ENCODE measurements at places on chromosomes 1 and 21. TPM values are rescaled to one million over a fixed set of nuclear protein-coding genes. Genes with fewer than 3 reads are reported as not detected.

- H3K27me3 ChIP-seq = no peaks in the 10 kb centered on the region
- H3K36me3 ChIP-seq = no peaks in the 10 kb centered on the region
- no peak overlapping the region for H3K27ac ChIP-seq
Observed at GRCh38 chr1:47793563-47793962, 203.6 kb downstream of the TRABD2B start.

GRCh38 chr1:26538480-26539412 lies 9.2 kb downstream of the RPS6KA1 start:
- peaks cover 20% of the 10 kb centered on the region for H3K36me3 ChIP-seq
- no peak overlapping the region for H3K4me3 ChIP-seq
- H3K27me3 ChIP-seq = no peaks in the 10 kb centered on the region
- peak overlapping the region; percentile 64 for H3K27ac ChIP-seq
- no peak for DNase-seq
- H3K4me1 ChIP-seq = peaks cover 61% of the 10 kb centered on the region

GRCh38 chr1:206496131-206496793 lies 11.1 kb upstream of the RASSF5 start:
- peaks cover 8% of the 10 kb centered on the region for H3K4me1 ChIP-seq
- no peak overlapping the region for H3K4me3 ChIP-seq
- H3K36me3 ChIP-seq = peaks cover 63% of the 10 kb centered on the region
- peak overlapping the region; percentile 30 for H3K27ac ChIP-seq
- no peaks in the 10 kb centered on the region for H3K27me3 ChIP-seq

- DNase-seq = no peak
- H3K4me1 ChIP-seq = no peaks in the 10 kb centered on the region
- H3K27me3 ChIP-seq = no peaks in the 10 kb centered on the region
- no peaks in the 10 kb centered on the region for H3K36me3 ChIP-seq
Observed at GRCh38 chr1:170470121-170470520, 61.8 kb upstream of the GORAB start.

DNA sequence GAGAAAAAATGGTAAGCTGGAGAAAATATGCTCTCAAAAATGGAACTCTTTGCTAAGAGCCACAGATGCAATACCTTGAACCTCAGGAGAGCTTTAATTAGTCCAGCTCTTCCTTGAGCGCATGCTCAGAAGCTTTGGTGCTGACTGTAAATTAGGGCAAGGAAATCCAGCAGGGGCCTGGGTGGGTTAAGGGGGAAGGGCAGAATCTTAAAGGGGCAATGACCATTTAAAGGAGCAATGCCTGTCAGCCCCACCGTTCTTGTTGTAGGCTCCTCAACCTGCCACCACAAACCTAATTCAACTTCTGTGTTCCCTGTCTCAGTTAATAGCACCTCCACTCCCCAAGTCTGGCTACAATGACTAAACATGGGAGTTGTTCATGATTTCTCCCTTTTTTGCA lies 6.8 kb upstream of the SLC22A15 start:
- H3K27me3 ChIP-seq = peaks cover 36% of the 10 kb centered on the region
- H3K4me3 ChIP-seq = no peak overlapping the region
- H3K27ac ChIP-seq = no peak overlapping the region
- no peaks in the 10 kb centered on the region for H3K4me1 ChIP-seq
- H3K36me3 ChIP-seq = no peaks in the 10 kb centered on the region

- no peaks in the 10 kb centered on the region for H3K27me3 ChIP-seq
- DNase-seq = no peak
- H3K4me3 ChIP-seq = no peak overlapping the region
- H3K36me3 ChIP-seq = no peaks in the 10 kb centered on the region
- no peak overlapping the region for H3K27ac ChIP-seq
Observed at GRCh38 chr1:235060607-235061470, 67.8 kb downstream of the TOMM20 start.

- H3K36me3 ChIP-seq = peaks cover 22% of the 10 kb centered on the region
- peak overlapping the region; percentile 96 for H3K4me3 ChIP-seq
- H3K4me1 ChIP-seq = peaks cover 23% of the 10 kb centered on the region
- no peak for DNase-seq
Observed at GRCh38 chr1:227734546-227734855, 601 bp downstream of the JMJD4 start.

GRCh38 chr1:197955486-197956394 lies 38.6 kb downstream of the LHX9 start:
- H3K36me3 ChIP-seq = peaks cover 22% of the 10 kb centered on the region
- no peaks in the 10 kb centered on the region for H3K27me3 ChIP-seq
- no peak overlapping the region for H3K4me3 ChIP-seq
- no peak for DNase-seq
- no peak overlapping the region for H3K27ac ChIP-seq

- peaks cover 1% of the 10 kb centered on the region for H3K27me3 ChIP-seq
- no peak overlapping the region for H3K27ac ChIP-seq
- DNase-seq = no peak
- H3K4me1 ChIP-seq = no peaks in the 10 kb centered on the region
- no peak overlapping the region for H3K4me3 ChIP-seq
Observed at GRCh38 chr1:219340796-219341195, 167.1 kb downstream of the LYPLAL1 start.

GRCh38 chr1:184486761-184487445 lies 100.1 kb downstream of the C1orf21 start:
- H3K27me3 ChIP-seq = peaks cover 10% of the 10 kb centered on the region
- H3K27ac ChIP-seq = no peak overlapping the region
- no peak for DNase-seq
- H3K4me3 ChIP-seq = no peak overlapping the region

DNA sequence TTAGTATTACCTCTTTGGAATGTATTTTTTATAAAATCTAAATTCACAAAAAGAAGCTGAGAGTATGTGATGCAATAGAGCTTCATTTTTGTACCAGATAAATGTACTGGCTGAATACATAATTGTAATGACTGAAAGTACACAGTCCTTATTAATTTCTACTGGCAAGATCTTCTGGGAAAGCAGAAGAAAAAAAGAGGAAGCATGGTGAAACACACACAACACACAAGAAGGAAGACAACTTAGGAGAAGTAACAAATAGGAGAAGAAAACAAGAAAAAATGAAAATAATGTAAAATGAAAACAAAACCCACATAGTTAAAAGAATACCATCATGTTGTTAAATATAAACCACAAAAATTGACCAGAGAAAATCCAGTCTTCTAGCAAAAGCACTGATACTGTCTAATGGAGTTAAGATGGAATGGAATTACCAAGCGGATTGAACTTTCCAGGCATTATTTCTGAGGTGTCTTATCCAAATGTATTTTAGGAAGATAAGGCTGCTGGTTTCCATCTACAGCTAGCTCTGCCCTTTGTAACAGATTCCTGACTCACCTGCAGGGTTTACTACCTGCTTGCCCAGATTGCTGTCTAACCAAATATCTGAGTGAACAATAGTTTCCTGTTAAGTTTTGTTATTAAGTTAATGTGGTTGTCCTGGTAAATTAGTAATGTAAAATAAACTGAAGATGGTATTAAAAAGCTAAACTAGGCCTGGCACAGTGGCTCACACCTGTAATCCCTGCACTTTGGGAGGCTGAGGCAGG lies 4.5 kb upstream of the COP1 start:
- DNase-seq = no peak
- peaks cover 4% of the 10 kb centered on the region for H3K36me3 ChIP-seq
- peaks cover 3% of the 10 kb centered on the region for H3K4me1 ChIP-seq
- H3K4me3 ChIP-seq = no peak overlapping the region
- no peak overlapping the region for H3K27ac ChIP-seq

DNA sequence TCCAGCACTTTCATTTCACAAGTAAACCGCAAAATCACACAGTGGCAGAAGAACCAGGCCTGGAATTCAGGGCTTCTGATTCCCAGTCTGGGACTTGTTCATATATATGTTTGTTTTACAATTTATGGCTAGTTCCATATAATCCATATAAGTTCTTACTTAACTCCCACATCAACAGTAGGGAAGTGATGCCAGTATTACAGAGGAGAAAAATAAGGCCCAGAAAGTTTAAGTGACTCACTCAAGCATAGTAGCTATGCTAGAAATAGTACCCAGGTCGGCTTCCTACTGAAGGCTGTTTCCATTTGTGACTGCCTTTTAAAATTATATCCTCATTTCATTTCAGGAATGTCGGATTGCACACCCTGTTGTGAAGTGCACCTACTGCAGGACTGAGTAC lies 1.4 kb downstream of the FAM76A start:
- peaks cover 22% of the 10 kb centered on the region for H3K36me3 ChIP-seq
- no peaks in the 10 kb centered on the region for H3K27me3 ChIP-seq
- H3K4me1 ChIP-seq = peaks cover 14% of the 10 kb centered on the region
- no peak for DNase-seq

- peaks cover 9% of the 10 kb centered on the region for H3K27me3 ChIP-seq
- H3K4me1 ChIP-seq = no peaks in the 10 kb centered on the region
- no peak overlapping the region for H3K27ac ChIP-seq
- DNase-seq = no peak
- H3K36me3 ChIP-seq = no peaks in the 10 kb centered on the region
Observed at GRCh38 chr1:162113419-162113818, 43.9 kb downstream of the NOS1AP start.

DNA sequence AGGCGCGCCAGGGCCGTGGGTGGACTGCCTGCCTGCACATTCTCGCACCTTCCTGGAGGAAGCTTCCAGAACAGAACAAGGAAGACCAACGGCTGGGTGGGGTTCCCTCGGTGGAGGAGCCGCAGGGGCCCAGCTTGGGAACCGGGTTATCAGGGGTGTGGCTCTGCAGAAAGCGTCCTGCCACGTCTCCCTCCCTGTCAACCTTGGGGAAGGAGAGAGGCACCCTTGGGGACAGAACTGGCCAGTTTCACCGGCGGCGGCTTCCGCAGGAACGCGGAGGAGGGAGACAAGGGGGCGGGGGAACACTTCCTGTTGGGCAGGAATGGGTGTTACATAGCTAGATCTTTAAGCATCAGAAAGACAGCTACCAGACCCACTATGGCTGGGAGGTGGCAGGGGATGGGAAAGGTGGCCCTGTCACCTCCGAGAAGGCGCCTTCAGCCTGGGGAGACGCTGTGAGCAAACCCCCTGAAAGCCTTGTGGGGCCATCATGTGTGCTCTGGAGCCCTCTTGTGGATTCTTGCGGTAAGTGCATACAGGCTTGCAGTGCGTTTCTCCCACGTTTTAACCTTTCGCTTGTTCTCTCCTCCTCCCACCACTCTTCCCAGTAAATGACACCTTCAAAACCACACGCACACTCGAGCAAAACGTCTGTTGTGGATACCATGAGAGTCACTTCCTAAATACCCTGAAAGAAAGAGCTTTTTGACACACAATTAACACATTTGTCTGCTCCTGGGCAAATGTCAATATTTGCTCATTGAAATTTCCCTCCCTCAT lies 3.8 kb upstream of the PLEKHA6 start:
- peak overlapping the region; percentile 71 for H3K4me3 ChIP-seq
- peaks cover 48% of the 10 kb centered on the region for H3K4me1 ChIP-seq
- H3K27me3 ChIP-seq = peaks cover 3% of the 10 kb centered on the region
- H3K36me3 ChIP-seq = no peaks in the 10 kb centered on the region

DNA sequence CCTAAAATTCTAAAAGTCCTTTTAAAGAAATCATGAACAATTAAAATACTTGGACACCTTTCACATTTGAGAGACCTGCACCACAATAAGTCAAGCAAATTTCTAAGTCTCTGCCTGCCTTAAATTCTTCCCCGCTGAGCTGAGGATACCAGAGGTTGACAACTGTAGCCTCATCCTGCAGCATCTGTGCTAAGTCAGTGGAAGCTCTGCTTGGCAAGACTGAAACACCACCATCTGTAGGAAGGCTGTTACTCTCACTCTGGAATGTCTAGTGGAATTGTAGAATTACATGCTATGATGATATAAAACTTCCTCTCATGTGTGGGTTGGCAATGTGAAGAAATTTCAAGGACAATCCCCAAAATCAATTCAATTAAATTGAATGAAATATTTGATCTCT lies 1756.5 kb downstream of the NCAM2 start:
- no peak overlapping the region for H3K27ac ChIP-seq
- H3K4me1 ChIP-seq = no peaks in the 10 kb centered on the region
- no peak for DNase-seq
- no peak overlapping the region for H3K4me3 ChIP-seq

GRCh38 chr1:18681423-18681835 lies 50.8 kb downstream of the PAX7 start:
- H3K27me3 ChIP-seq = peaks cover 2% of the 10 kb centered on the region
- no peak overlapping the region for H3K4me3 ChIP-seq
- no peak for DNase-seq
- peaks cover 1% of the 10 kb centered on the region for H3K4me1 ChIP-seq

DNA sequence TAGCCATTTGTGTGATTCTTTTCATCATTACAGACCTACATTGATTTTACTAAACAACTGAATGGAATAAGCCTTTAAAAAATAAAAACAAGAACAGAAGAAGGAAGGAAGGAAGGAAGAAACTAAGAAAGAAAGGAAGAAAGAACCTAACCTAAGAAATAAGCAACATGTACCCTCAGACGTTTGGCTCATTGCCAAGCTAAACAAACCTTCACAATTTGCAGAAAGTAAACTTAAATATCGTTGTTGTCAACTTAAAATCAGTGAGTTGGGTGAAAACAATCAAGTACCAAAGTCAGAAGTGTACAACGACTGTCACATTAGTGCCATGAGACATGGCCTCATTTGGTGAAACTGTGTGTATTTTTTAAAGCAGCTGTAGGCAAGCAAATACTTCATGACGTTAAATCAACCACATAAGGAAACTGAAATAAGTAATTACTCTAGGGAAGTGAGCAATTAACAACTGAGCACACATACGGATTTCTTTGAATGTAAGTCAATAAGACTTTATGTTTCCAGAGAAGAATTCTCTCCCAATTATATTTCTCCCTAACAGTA lies 313.1 kb upstream of the TMPRSS15 start:
- H3K27ac ChIP-seq = no peak overlapping the region
- no peaks in the 10 kb centered on the region for H3K36me3 ChIP-seq

GRCh38 chr21:31310750-31311149 lies 33.3 kb downstream of the TIAM1 start:
- H3K4me3 ChIP-seq = no peak overlapping the region
- H3K4me1 ChIP-seq = no peaks in the 10 kb centered on the region
- no peaks in the 10 kb centered on the region for H3K36me3 ChIP-seq

GRCh38 chr1:226751214-226751613 lies 12.1 kb upstream of the ITPKB start:
- DNase-seq = no peak
- H3K36me3 ChIP-seq = no peaks in the 10 kb centered on the region
- peaks cover 2% of the 10 kb centered on the region for H3K27me3 ChIP-seq
- H3K4me1 ChIP-seq = peaks cover 16% of the 10 kb centered on the region
- no peak overlapping the region for H3K4me3 ChIP-seq

Gene RNU1-2
- 2,369 TPM for total RNA-seq

Gene FGR
- total RNA-seq = 0.07 TPM

Gene NBPF3
- 4.3 TPM for total RNA-seq

Gene WNT3A
- not detected for total RNA-seq

Gene CNST
- total RNA-seq = 21.6 TPM

Gene ELAPOR1
- total RNA-seq = 19.7 TPM

Gene OR2M2
- not detected for total RNA-seq

Gene GRIK1
- total RNA-seq = not detected

Data from activated T-helper 2 cell treated with anti-CD3 and anti-CD28 coated beads, Interferon-gamma antibody, Interleukin-2, Interleukin-4, amounts not matched to agents 10 μg/mL and 5 μg/mL and 100 μg/mL, durations not matched to agents 14 hours and 24 hours and 36 hours (primary cell).